CD4-positive, alpha-beta T cell treated with Interferon gamma for 1 hour (primary cell): ENCODE measurements at places on chromosomes 16 and 17.

DNA sequence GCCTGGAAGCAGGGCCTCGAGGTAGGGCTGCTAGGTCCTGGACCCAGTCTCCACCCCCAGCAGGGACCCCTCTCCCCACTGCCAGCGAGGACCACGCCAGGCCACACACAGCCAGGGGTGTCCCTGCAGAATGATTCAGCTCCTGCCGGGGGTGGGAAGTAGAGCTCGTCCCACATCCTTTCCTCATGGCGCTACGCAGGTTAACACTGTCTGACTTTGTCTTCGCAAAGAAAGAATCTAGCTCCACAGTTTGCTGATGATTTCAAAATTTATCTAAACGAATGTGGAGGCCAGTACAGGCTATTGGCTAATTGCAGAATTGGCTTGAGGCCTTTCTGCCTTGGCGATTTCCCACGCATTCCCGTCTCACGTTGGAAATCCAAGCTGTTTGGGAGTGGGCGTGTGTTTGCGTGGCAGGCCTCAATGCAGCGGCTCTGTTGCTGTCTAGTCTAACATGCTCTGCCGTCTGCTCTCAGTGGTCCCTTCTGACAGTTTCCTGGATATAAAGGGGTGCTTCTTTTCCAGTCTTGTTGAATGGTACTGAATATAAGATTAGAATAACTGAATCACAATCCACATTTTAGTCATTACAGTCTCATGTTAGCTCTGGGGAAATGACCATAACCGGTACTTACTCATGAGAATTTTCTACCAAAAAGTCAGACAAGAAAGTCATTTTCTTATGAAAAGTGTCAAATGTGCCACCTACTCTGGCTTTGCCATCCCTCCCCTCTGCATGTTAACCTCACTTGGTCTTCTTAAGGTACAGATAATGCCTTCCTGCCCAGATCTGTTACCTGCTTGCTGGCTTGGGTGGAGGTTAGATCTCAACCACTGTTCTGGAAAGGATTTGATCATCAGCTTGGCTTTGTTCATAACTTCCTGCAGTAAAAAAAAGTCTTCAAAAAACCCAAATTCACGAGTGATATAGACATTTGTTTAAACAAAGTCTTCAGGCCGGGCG is 252.4 kb downstream of the NTN1 start:
- DNase-seq: no peak

GRCh38 chr17:73293031-73293430 is 18.8 kb downstream of the CDC42EP4 start:
- DNase-seq: no peak

DNA sequence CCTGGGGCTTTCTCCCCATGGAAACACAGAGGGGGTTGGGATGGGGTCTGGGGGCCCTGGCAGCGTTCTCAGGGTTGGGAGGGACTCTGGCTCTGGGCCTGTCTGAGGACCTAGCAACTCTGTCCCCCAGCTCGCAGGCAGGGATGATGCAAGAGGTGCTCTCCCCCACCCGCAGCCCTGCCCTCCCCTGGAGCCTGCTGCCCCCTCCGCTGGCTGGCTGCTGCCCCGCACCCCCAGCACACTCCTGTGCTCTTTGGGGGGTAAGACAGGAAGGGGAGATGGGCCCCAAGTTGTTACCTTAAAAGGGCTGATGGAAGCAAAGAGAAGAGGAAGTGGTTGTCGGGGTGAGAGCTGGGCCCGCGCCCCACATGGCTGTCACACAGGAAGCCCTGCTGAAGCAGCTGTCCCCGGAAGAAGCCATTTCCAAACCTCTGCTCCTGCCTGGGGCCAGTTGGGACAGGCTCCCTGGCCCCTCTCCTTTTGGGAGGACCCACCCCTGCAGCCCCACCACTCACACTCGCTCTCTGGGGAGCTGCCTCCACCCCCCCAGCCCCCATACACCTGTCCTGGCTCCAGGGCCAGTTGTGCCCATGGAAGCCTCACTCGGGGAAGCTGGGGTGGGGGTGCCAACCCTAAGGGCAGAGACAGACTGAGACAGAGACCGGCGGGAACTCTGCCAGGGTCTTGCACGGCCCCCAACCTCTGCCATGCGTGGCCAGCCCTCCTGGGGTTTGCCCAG is 2.5 kb downstream of the CORO1A start:
- peak; percentile 87 for DNase-seq

- no peak for DNase-seq
These were observed 665.7 kb downstream of the CDH8 start for GRCh38 chr16:61370564-61370963.

- peak; percentile 27 for DNase-seq
These were observed at the start of gene LDHD for GRCh38 chr16:75116081-75116910. LDHD (minus strand) TSS chr16:75116780; CDS start chr16:75116720, 60 bp downstream.

- no peak for DNase-seq
These were observed 17.7 kb downstream of the HOXB1 start for GRCh38 chr17:48513097-48513496.

DNA sequence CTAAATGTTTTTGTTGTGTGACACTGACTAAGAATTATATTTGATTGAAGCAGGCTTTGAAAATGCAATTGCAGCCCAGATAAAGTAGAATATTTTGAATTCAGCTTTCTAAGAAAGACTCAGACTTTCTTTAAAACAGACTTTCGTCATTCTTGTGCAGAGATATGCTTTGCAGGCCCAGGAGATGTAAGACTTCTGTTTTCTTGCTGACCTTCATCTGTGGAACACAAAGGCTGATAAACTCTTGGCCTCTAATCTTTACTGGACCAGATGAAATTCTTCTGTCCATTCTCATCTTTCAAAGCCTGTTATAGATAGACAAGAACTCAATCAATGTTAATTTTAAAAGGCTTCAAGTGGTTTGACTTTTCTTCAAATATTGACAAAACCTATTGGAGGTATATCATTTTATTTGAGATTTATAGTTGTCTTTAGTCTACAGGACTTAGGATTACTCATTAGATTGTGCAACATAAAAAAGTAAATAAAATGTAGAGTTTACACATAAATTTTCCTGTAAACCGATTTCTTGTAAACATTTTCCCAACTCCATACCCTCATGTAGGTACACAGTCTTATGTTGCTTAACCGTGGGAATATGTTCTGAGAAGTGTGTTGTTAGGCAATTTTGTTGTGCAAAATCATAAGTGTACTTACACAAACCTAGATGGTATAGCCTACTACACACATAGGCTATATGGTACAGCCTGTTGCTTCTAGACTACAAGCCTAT is 94.2 kb downstream of the MAP2K4 start:
- DNase-seq: no peak
